Stimulated activated CD4-positive, alpha-beta T cell treated with anti-CD3 and anti-CD28 coated beads, Interleukin-4, amount 100 ng/mL, for 24 hours (primary cell): ENCODE measurements at places on chromosomes 1 and 21.

DNA sequence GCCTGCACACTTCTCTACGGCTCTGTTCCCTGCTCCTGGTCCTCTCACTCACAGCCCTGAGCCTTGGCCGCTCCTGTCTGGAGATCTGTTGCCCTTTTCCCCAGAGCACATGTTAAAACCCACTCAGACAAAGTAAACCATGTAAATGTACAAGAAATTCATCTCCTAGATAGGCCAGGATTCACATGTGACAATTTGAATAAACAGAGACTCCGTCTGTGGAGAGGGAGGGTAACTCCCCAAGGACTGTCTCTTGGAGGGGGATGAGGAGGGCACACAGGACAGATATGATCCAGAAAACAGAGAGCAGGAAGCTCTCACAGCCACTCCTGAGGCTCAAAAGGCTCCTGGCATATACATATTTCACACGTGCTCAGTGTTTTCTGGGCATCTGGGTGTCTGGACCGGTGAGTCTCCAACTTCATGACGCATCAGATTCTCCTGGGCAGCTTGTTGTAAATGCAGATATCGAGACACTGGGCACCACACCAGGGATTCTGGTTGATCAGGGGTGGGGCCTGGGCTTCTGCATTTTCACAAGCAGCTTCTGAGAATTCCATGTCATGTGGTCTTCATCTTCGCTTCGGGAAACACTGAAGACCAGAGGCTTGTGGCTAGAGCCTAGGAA lies 6.4 kb upstream of the KAZN start:
- no peak for DNase-seq

DNA sequence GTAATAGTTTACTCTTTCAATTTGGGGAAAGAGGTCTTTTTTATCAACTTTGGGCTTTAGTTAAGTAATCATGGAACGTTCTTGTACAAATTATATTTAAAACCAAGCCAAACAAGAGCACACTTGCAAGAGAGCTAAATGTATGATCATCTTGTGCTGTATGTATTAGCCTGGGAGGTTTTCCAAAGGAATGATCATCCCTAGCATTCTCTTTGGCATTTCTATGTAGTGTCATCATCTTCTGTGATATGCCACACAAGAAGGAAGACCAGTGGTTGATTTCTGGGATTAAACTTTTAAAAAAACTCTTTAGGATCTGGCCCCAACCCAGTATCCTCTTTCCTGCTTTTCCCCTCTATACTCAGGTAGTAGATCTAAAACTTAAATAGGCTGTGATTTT lies 38.4 kb upstream of the KCNQ4 start:
- no peak for DNase-seq

- no peak for DNase-seq
These were observed 161.5 kb downstream of the GRIK3 start for GRCh38 chr1:36872858-36873257.

DNA sequence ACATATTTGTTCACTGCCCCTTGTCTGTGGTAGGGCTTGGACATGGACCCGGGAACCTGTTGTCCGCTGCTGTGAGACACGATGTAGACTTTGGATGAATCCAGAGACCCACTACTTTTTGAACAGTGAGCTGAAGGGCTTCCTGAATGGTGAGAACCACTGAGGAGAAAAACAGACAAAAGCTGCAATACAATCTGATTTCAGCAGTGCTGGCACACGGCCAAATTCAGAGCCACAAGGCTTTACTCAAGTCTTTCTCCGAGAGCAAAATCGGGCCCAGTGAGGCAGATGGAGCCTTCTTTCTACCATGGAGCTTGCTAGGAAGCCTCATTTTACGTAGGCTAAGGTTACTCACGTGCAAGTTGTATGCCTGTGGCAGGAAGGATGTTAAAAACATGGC lies 197.6 kb downstream of the SIPA1L2 start:
- DNase-seq: no peak

GRCh38 chr1:210250665-210250997 lies 18.0 kb downstream of the SERTAD4 start:
- DNase-seq: no peak

GRCh38 chr1:109878531-109879104 lies 32.0 kb upstream of the CSF1 start:
- DNase-seq: no peak

GRCh38 chr1:1539310-1540089 lies 924 bp downstream of the TMEM240 start:
- no peak for DNase-seq

DNA sequence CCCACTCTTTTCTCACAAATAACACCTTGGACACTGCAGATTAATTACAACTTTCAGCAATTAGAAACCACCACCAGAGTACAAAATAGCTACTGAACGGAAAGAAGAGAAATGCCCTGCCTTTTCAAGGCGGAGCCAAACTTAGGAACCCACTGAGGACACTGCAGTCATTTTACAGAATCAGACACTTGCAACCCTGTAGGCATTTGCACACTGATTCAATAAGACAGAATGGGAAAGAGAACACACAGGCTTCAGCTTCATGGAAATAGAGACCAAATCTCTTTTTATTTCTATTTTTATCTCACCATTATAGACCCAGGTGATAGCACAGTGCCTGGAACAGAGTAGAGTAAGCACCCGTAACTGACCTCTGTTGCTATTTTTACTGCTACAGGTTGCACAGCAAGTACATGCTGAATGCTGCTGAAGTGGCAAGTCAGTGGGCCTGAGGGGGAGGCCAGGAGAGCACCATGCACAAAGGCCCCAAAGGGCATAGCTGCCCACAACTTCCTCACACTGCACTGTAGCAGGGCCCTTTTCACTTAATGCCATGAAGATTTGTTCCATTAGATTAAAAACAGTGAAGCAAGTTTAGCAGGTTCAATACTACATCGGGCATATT lies 50.7 kb upstream of the EDARADD start:
- no peak for DNase-seq

DNA sequence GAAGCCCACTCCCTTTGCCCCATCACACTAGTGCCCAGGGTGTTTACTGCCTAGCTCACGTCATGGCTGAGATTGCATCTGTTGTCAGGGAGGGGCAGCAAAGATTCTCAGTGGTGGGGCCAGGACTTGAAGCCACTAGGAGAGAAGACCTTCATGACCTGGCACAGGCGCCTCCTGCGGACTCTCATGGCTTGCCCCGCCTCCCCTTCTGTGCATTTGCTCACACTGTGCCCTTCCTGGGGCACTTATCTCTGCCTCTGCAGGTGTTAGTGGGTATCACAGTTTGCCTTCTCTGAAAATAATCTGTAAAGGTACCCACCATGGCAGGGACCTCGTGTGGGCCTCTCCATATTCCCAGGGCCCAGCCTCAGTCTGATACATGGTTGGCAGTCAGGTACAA lies 20.1 kb downstream of the PTPRU start:
- no peak for DNase-seq
